ENCODE measurements at places on chromosomes 11 and 22.

DNA sequence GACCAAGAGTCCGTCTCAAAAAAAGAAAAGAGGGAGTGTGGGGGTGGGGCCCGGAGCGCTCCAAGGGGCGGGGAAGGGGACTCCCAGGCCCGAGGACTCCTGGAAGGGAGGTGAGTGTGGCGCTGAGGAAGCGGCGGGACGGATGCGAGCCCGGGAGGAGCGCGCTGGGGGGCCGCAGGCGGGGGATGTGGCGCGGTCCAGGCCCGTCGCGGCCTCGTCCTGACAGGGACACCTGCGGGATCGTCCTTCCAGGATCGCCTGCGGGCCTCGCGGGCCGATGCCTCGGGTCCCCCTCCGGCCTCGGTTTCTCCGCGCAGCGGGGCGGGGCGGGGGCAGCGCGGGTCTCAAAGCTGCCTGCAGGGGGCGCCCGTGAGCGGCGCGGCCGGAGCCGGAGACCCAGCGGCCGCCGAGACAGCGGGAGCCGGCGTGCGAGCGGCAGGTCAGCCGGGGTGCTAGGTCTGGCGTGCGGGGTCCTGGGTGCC, 3.8 kb upstream of the ADORA2A start:
- no peak for DNase-seq

- DNase-seq, result no peak
These were observed 108.7 kb downstream of the CTTN start for GRCh38 chr11:70506986-70507385.

- DNase-seq, result no peak
These were observed 52.8 kb downstream of the WNT11 start for GRCh38 chr11:76153571-76153923.

GRCh38 chr11:57155400-57155799, 26.4 kb upstream of the LRRC55 start:
- DNase-seq, result no peak

DNA sequence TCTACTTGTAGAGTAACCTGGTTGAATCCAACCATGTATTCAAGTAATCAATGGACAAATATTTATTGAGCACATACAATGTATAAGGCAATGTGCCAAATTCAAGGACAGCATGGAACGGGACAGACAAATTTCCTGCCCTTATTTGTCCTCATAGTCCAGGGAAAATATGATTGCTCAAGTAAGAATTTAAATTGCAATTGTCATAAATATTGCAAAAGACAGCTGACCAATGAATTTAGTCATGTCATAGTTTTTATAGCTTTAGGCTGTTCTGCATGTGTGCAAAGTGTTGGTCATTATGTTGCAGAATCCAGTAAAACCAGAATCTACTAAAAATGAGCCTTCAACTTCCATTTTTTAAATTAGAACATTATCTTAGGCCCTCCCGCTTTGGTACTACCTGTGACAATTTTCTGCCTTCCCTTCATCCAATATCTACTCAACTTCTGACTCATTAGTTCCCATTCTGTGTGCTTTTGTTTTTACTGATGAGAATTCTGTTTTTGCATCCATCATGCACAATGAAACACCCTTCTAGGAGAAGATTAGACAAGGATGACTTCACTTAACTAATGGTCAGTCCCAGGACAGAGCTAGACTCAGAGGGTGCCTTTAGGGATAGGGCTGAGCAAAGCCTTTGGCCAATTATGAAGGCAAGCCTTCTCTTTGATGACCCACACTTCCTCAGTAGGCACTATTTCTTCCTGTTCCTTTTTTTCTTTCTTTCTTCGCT, 45.8 kb upstream of the FIBIN start:
- DNase-seq, result no peak

DNA sequence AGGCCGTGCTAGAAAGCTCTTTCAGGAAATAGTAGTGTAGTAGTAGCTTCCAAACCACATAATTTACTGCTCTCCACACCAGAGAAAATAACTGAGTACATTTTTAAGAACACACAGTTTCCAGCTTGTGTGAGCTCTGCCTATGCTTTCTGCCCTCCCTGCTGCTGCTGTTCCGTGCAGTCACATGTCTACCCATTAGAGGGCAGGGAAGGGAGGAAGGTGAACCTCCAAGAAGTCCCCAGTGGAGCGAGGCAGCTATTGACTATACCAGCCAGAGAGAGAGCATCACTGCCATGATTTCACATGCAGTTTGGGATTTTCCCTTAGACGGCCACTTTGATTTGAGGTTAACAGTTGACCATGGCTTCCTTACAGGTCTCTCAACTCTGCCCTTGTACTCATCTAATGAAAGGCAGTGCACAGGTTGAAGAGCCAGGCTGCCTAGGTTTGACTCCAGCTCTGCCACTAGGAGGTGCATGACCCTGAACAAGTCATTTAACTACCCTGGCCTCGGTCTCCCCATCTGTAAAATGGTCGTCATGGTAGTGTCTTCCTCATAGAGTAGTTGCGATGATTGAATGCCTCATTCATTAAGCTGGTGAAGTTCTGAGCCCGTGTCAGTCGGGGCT, 19.7 kb upstream of the CTTN start:
- DNase-seq, result no peak

GRCh38 chr11:113896156-113896879, 8.3 kb upstream of the HTR3B start:
- no peak for DNase-seq

- no peak for DNase-seq
These were observed 1.7 kb downstream of the OSBPL5 start for GRCh38 chr11:3163241-3163981.

GRCh38 chr11:93842461-93842860, 8.0 kb downstream of the VSTM5 start:
- no peak for DNase-seq

- DNase-seq, result no peak
These were observed 1.8 kb upstream of the FAR1 start for GRCh38 chr11:13666708-13667107.

DNA sequence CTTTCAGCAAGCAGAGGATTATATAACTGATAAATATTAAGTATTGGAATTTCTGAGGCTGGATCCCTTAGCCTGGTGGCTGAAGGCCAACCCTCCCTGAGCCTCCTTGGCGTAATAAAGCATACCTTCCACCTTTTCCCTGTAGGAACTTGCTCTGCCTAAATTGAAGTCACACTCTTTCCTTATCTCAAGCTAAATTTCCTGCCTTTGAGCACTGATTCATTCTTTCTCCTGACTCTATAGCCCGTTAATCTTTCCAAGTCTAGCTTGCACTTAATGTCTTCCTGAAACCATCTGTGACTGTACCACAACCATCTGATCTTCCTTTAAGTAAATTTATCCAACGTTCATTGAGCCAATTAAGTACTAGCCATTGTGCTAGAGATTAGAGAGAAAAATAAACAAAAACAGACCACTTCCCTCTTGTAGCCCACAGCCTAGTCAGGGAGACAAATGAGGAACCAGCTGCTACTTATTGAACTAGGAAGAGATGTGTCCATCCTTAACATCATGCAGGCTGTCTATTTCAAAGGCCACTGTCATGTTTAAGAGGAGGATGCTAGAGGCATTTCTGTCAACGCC, 62.9 kb downstream of the GRK3 start:
- no peak for DNase-seq

DNA sequence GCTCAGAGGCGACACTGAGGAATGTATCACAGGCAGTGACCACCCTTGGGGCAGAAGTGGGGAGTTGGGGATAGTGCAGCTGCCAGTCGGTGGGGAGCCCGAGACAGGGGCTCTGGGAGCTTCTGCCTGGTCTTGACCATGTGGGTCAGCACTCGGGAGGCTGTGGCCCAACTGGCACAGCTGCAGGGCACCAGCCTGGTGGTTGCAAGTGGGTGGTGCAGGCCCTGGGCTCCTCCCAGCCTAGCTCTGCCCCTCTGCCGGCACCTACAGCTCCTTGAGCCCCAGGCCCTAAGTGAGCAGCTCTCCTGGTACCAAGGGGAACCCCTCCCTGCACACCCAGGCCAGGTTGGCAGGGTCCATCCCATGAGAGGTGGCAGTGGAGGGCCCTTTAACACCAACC, 12.6 kb upstream of the RASL10A start:
- DNase-seq, result no peak

DNA sequence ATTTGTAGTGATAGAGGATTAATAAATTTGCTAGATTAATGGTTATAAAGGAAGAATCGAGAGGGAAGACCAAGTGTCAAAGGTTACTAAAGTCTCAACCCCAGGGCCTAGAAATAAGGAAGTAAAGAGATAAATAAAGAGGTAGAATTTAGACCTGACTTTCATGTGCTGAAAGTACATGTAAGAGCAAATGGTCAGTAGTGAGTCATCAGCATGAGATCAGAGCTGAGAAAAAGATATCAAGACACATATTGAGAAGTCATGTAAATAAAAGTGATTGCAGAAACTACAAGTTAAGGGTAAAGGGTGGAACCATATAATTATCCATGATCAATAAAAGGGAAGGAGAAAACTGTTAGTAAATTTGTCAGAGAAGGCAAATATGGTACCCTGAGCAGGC, 1.4 kb upstream of the OR8B8 start:
- DNase-seq, result no peak

- DNase-seq, result no peak
These were observed 14.5 kb downstream of the MIF start for GRCh38 chr22:23908587-23909205.

DNA sequence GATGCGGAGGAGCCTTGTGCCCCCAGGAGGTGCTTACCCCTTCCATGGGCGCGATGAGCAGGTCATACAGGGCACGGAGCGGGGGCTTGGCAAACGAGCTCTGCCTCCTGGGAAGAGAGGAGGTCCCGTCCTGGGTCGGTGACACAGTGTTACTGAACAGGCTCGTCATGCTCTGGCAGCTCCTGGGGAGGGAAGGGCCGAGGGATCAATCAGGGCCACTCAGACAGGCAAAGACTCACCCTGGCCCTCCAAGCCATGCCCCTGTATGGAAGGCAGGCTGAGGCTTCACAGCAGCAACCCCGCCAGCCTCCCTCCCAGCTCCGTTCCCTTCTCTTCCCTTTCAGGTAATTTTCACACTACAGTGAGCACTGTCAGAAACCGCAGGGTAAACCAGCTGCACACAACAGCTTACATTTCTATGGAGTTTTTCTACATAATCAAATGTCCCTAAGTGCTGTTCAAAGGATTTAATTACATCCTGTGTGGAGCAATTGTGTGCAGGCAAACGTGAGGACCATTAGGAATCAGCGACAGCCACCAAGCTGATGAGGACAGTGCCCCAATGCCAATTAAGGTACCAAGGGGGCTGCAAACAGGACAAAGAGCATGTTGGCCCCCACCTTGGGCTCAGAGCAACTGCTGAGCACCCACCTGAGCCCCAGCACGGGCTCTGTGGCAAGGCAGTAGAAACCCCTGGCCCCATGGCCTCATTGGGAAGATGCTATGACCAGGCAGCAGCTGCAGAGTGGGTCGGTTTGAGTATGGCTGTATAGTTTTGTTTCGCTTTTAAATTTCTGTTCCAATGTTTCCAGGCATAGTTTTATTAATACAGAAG, 95.4 kb upstream of the PITPNB start:
- DNase-seq, result no peak

DNA sequence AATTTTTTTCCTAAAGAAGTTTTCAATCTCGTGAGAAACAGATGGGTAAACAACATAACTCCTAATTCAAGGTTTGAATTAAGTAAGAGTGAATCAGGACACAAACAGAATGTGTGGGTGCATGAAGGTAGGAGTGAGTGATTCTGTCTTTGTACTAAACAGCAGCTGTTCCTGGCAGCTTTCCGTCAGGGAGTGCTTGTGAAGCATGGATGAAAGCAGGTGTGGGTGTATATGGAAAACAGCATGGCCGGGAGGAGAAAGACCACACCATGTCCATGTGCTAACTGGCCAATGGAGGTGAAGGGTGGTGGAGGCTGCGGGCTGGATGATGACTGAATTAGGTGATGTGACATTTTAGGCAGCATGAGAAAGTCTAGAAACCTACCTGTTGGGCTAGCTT, 49.6 kb downstream of the BARX2 start:
- no peak for DNase-seq

Data from Panc1 (cell line).